ENCODE measurements at places on chromosomes 11 and 22.

DNA sequence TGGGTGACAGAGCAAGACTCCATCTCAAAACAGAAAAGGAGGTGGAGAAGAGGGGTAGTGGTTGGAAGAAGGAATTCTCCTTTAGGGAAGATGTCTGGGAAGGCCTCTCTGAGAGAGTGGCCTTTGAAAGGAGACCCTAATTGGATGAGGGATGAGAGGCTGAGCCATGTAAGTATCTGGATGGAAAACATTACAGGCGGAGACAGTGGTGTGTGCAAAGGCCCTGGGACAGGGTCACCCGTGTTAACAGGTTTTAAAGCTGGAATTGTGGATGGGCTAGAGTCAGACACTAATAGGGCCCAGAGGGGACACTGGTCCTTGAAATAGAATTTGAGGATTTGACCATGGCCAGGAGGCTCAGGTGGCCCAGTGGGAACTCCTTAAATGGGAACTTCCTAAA is 10.4 kb downstream of the SNAP29 start:
- no peak for DNase-seq

DNA sequence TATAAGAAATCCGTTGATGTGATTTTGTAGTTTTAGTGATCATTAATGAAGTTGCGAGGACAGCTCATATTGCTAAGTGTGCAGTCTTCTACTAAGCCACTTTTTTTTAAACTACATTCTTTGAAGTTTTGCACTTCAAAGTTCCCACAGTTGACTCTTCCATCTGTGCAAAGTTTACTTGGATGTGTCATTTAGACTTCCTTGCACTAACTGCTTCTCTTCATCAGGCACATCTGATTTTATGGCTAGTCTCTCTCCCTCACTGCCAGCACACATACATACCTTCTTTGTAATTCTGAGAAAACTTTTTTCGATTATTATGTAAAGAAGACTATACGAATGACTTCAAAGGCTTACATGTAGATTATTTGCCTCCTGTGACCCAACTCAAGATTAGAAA is 250.0 kb downstream of the DYNC2H1 start:
- DNase-seq, result no peak

DNA sequence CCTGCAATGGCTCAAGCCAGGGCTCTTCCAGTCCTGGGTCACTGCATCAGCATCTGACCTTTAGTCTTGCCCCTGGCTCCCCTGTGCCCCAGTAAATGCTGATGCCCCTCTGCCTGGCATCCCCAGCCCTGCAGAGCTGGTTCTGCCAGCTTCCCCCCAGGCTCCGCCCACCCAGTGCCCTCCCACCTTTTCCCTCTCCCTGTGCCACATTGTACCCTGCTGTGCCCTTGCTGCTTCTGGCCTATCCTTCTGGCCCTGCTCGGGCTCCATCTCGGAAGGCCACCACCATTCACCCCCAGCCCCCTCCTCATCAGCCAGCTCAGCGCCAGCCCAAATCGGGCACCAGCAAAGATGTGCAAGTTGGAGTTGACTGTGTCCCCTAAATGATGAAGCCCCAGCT is 7.4 kb downstream of the CAPN5 start:
- DNase-seq, result no peak

DNA sequence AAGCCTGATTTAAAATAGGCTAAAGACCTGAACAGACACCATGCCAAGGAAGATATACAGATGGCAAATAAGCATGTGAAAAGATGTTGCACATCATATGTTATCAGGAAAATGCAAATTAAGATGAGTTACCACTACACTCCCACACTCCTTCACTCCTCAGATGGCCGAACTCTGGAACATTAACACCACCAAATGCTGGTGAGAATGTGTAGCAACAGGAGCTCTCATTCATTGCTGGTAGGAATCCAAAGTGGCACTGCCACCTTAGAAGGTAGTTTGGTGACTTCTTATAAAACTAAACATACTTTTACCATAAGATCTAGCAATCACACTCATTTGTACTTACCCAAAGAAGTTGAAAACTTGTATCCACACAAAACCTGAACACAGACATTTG is 2047.3 kb downstream of the LRRC4C start:
- no peak for DNase-seq

- no peak for DNase-seq
Measured at GRCh38 chr22:35178446-35178845, 78.8 kb upstream of the HMGXB4 start.

Data from hematopoietic multipotent progenitor cell treated with erythropoietin and hydrocortisone succinate and interleukin-3 and kit ligand, for 17 days (in vitro differentiated cells).